ENCODE measurements at places on chromosomes 7 and 10. TPM values are rescaled to one million over a fixed set of nuclear protein-coding genes. Genes with fewer than 3 reads are reported as not detected.

The TMEM176A gene
- 14.1 TPM for polyA plus RNA-seq

The DPP6 gene
- not detected for polyA plus RNA-seq

The SFMBT2 gene
- polyA plus RNA-seq, result 0.53 TPM

The DNAAF5 gene
- polyA plus RNA-seq, result 9.6 TPM

DNA sequence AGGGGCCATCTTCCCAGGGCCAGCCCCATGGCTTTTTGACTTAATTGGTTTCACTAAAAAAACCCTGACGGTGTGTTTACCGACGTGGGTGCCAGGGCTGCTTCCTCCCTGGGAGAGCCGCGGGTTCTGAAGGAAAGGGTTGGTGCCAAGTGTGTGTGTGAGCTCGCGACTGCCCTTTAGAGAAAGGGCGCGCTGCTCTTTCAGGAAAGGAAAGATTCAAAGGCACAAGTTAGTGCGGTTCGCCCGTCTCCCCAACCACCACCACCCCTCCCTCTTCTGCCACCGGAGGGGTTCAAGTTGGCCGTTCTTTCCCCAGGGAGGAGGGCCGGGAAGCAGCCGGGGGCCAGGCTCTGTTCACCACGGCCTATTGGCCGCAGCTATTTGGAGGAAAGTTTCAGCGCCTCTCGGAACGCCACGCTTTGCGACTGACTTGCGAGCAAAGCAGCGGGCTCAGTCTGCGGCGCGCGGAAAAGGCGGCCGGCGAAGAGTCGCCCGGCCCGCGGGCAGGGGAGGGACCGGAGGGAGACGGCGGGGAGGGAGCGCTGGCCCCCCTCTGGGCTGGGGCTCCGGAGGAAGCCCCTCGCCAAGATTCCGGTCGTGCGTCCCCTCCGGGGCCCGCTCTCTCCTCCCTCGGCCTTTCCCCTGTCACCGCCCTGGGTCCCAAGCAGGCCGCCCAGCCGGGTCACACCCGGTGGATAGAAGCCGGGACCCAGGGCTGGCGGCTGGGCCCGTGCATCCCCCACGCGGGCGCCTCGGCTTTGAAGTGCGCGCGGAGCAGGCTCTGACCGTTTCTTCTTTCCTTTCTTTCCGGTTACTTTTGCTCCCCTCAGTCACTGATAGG is 165.9 kb upstream of the PPP1R3A start:
- no peak for DNase-seq

GRCh38 chr7:70353330-70353945 is 755.2 kb downstream of the AUTS2 start:
- DNase-seq, result no peak

DNA sequence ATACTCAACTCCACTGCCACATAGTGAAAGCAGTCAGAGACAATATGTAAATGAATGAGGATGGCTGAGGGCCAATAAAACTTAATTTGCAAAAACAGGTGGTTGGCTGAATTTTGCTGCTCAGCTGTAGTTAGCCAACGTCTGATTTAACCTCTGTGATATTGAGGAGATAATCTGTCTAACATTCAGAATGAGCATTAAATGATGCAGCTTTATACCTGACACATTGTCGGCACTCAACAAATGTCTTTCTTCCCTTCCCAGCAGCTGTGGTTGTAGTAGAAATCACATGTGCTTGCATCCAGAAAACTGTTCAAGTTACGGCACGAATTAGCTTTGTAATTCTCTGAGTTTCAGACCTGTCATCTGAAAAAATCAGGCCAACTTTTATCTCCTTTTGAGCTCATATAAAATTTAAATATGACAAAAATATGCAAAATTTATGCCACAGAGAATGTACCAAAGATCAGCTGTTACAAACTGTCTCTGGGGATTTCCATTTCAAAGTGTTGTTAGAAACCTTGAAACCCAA is 1239.7 kb downstream of the GATA3 start:
- DNase-seq, result no peak

GRCh38 chr7:51138123-51139085 is 178.2 kb downstream of the COBL start:
- DNase-seq, result no peak

DNA sequence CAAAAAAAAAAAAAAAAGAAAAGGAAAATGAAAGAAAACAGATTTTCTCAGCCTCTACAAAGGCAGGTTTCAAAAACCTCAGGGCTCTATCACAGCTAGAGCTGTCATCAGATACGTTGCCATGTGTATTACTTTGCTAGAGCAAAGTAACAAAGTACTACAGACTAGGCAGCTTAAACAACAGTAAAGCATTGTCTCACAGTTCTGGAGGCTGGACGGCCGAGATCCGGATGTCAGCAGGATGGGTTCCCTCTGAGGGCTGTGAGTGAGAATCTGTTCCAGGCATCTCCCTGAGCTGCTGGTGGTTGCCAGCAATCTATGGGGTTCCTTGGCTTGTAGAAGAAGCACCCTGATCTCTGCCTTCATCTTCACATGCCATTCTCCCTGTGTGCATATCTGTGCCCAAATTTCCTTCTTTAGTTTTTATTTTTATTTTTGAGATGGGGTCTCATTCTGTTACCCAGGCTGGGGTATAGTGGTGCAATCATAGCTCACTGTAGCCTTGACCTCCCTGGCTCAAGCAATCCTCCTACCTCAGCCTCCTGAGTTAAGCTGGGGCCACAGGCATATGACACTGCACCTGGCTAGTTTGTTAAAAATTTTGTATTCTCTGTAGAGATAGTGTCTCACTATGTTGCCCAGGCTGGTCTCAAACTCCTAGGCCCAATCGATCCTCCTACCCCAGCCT is 48.9 kb upstream of the KDM7A start:
- DNase-seq, result no peak

DNA sequence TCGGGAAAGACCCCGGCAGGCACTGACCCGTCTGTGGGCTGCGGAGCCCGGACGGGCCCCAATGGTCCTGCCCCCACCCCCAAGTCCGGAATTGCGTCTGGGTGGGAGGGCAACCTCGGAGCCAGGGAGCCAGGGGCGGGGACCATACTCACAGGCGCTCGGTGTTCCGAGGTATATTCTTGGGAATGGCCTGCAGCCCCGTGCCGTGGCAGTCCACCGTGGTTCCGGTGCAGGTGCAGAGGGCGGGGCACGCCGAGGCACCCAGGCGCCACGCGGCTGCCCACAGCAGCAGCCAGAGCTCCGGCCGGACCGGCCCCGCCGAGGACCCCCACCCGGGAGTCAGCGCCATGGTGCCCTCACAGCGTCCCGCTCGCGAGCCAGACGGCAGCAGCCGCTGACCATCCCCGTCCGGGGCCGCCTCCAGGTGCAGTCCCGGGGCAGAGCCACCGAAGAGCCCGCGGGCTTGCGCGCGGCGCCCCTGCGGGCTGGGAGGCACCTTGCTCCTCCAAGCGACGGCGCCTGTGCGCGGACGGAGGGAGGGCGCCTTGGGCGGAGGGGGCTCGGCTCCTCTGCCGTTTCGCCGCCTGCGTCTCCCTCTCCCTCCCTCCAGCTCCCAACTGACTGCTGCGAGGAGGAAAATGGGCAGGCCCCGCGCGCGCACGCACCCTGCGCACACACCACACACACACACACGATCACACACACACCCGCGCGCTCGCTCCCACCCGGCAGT is at the start of gene SLIT1:
SLIT1 (minus strand) TSS at position 634 of the 733 bp plus-strand sequence; CDS start at position 349, 285 bp downstream.
- DNase-seq, result no peak

DNA sequence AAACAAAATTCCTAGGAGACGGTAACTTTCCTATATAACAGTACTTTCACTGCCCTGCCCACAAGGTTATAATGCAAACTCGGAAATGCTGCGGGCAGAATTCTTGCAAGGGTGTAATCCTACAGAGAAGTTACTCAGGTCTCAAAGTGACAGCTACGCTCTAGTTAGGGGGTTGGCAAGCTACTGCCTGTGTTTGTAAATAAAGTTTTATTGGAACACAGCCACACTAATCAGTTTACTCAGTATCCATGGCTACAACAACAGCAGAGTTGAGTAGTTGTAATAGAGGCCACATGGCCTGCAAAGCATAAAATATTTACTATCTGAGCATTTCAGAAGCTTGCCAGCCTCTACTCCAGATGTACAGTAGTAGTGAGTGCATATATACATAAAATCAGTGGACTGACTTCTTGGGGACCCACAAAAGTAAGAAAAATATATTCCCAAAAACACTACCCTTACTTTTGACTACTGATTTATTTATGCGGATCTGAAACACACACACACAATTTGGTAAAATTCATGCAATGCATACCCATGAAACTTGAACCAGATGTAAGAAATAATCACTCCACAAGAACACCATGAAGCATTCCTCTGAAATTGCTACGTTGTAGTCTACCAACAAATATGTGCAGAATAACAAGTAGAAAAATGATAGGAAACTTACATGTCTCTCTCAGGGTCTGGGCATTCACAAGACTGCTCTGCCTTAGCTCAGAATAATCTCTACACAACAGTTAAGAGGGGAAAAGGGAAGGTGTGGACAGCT is 53.0 kb downstream of the SMURF1 start:
- no peak for DNase-seq

DNA sequence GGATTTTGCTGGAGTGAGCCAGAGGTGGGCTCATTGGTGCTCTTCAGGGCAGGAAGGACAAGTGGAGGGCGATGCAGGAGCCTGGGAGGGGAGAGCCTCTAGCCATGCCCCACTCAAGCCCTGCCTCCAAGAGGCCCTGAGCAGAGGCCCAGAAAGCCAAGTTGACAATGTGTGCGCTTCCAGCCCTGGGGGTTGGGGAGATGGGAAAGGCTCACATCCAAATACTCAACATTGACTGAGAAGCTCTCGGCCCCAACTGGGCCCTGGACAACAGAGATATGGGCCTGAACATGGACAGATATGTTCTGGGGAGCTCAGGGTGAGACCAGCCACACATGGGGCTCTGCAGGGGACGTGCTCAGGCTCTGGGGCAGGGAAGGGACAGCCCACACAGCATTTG is 39.0 kb downstream of the FRMPD2 start:
- no peak for DNase-seq

DNA sequence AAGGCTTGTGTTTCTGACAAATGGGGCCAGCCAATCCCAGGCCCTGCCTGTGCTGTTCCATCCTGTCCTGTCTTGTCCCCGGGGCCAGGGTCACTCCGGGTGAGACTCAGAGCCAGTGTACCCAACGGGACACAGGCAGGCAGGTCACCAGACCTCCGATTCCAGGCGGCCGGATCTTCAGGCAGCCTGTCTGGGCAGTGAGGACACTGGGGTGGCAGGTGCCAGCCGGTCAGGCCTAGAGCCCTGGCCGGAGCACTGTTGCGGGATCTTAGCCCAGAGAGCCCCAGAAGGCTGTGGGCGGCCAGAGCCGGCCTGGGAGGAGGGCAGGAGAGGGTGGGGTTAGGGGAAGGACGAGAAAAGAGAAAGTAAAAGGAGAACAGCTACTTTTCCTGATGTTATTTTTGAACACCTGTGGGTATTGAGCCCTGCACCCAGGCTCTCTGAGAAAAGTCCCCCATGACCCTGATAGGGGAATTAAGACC is 134.3 kb upstream of the TNRC18 start:
- no peak for DNase-seq

GRCh38 chr10:51689536-51689935 is 9.9 kb downstream of the CSTF2T start:
- no peak for DNase-seq

Measured in CD14-positive monocyte (primary cell).